Aorta (tissue), 5 donors: ENCODE measurements at places on chromosomes 1 and 21. TPM values are rescaled to one million over a fixed set of nuclear protein-coding genes. Genes with fewer than 3 reads are reported as not detected.

The DYNLT4 gene
- 3.0 TPM for polyA plus RNA-seq

The ADORA1 gene
- polyA plus RNA-seq = not detected

The MFSD2A gene
- 0.31 TPM for polyA plus RNA-seq

The UBIAD1 gene
- polyA plus RNA-seq = 8.5 TPM

The KCNK1 gene
- 1.5 TPM for polyA plus RNA-seq

The SYCP1 gene
- polyA plus RNA-seq = not detected

The HES2 gene
- not detected for polyA plus RNA-seq

The C1orf87 gene
- polyA plus RNA-seq = 1.0 TPM

The TMCC2 gene
- 0.69 TPM for polyA plus RNA-seq

The KLHDC9 gene
- polyA plus RNA-seq = 14.8 TPM

The DYNLT5 gene
- 0.23 TPM for polyA plus RNA-seq

The CFAP107 gene
- polyA plus RNA-seq = not detected

The BATF3 gene
- 8.8 TPM for polyA plus RNA-seq

The C1orf185 gene
- not detected for polyA plus RNA-seq

The WNT3A gene
- polyA plus RNA-seq = not detected

The SLC45A1 gene
- polyA plus RNA-seq = 8.1 TPM

The KCNJ15 gene
- polyA plus RNA-seq = 0.25 TPM

The AQP10 gene
- polyA plus RNA-seq = 10.3 TPM

The PLA2G2A gene
- polyA plus RNA-seq = 26.9 TPM

The C1orf94 gene
- not detected for polyA plus RNA-seq

The FMO5 gene
- 20.3 TPM for polyA plus RNA-seq

The PADI3 gene
- not detected for polyA plus RNA-seq

The BSND gene
- not detected for polyA plus RNA-seq
